ENCODE measurements at places on chromosomes 3 and 15. TPM values are rescaled to one million over a fixed set of nuclear protein-coding genes. Genes with fewer than 3 reads are reported as not detected.

Gene CDCP1
- 0.53 TPM for total RNA-seq

Gene PLCH1
- 0.08 TPM for total RNA-seq

Gene DUOXA1
- total RNA-seq, result not detected

Gene PRRT3
- 0.50 TPM for total RNA-seq

Gene VIPR1
- 27.0 TPM for total RNA-seq

Gene RAB43
- total RNA-seq, result 38.1 TPM

Gene THAP10
- total RNA-seq, result 0.93 TPM

Gene LRRFIP2
- total RNA-seq, result 34.7 TPM

Gene CTXND1
- total RNA-seq, result 4.5 TPM

- DNase-seq, result peak; percentile 86
These were observed 27.6 kb upstream of the TRPM1 start for GRCh38 chr15:31128919-31129768.

- DNase-seq, result peak; percentile 91
These were observed 25.0 kb downstream of the IRAK2 start for GRCh38 chr3:10189557-10190354.

- DNase-seq, result no peak
These were observed 69.1 kb upstream of the MAGI1 start for GRCh38 chr3:66107855-66108254.

GRCh38 chr3:53195602-53196574 lies 34.9 kb downstream of the PRKCD start:
- DNase-seq, result peak; percentile 61

GRCh38 chr3:142595951-142596725 lies at the start of gene PLS1:
TSS of gene PLS1 (plus strand) at chr3:142596393. CDS start at chr3:142664238, 67,845 bp downstream.
- DNase-seq, result peak; percentile 97

DNA sequence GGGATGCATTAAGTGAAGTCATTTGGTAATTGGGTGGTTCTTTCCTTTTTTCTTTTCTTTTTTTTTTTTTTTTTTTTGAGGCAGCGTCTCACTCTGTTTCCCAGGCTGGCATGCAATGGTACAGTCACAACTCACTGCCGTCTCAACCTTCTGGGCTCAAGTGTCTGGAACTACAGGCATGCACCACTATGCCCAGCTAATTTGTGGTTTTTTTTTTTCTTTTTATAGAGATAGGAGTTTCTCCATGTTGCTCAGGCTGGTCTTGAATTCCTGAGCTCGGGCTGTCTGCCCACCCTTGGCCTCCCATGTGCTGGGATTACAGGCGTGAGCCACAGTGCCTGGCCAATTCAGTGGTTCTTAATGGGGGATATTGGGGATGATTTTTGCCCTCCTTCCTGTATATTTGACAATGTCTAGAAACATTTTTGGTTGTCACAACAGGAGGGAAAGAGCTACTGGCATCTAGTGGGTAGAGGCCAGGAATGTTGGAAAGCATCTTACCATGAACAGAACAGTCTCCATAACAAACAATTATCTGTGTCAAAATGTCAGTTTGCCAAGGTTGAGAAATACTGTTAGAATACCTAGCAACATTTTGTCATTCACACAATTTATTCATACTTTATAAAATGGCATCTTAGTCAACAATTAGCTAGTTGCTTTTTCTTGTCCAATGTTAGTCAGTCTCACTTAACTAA lies 79.4 kb upstream of the CNTN3 start:
- DNase-seq, result no peak

GRCh38 chr3:15602146-15602536 lies 596 bp downstream of the BTD start:
- DNase-seq, result no peak

DNA sequence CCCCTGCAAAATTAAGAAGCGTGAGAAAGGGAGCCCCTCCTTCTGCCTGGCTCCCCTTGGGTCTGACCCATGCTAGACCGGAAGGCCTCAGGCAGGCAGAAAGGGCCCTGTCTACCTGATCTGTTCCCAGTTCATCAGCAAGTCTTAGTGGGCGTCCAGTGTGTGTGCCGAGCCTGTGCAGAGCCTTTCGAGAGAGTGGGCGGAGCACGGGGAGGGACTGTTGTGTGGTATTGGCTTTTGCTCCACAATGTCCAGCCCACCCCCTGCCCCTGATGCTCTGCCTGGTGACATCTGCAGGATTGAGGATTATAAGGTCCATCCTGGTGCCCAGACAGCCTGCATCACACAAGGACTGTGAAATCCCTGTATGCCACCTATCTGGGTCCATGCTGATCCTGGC lies 82.9 kb downstream of the CHDH start:
- no peak for DNase-seq

DNA sequence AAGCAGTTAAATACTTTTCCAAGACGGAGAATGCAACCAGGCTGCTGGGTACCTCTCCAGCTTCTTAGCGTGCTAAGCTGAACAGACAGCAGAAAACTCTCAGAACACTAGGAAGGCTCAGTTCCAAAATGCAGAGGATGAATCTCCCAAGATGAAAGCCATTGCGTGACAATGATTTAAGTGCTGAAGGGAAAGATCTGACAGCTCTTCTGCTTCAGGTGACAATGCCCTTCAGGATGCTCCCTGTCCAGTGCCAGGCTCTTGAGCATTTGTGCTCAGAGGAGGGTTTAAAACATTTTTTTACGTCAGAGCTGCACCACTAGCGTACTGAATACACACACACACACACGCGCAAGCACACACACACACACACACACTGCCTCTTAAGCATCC lies 26.3 kb downstream of the ARHGEF3 start:
- no peak for DNase-seq

DNA sequence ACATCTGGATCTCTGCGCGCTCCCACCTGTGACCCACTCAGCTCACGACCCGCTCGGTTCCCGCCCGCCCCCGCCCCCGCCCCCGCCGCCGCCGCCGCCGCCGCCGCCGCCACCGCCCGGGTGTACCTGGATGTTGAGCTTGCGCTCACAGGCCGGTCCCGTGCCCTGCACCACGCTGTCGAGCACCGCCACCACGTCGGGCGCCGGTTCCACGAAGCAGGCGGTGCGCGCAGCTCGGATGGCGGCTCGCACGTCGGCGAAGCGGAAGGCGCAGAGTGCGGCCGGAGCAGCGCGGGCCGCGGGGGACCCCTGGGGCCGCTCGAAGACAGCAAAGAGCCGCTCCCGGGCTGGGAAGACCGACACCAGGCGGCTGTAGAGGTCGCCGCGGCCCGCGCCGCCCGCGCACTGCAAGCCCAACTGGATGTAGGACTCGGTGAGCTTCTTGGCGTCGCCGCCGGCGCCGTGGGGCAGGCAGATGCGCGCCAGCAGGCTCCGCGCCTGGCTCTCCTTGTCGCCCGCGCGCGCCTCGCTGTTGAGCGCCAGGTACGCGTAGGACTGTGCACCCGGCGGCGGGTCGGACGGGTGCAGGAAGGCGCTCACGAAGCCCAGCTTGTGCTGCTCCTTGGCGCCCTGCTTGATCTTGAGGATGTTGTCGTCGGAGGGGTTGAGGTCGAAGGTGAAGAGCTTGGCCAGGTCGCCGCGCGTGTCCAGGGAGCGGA lies 1.1 kb downstream of the PLXND1 start:
- DNase-seq, result no peak

DNA sequence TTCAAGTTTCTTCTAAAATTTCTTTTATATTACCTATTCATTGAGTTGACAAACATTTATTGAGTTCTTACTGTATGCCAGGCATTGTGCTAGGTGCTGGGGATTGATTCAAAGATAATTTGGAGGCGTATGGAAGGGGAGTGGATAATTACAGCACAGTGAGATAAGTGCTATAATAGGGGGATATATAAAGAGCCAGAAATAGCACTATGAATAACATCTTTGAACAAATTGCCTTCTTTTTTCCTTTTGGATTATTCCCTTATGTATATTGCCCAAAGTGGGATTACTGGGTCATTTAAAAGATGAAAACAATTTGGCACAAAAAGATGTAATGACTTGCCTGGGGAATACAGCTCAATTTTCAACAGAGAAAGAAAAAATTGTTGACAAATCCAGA lies 64.6 kb downstream of the LPP start:
- no peak for DNase-seq

DNA sequence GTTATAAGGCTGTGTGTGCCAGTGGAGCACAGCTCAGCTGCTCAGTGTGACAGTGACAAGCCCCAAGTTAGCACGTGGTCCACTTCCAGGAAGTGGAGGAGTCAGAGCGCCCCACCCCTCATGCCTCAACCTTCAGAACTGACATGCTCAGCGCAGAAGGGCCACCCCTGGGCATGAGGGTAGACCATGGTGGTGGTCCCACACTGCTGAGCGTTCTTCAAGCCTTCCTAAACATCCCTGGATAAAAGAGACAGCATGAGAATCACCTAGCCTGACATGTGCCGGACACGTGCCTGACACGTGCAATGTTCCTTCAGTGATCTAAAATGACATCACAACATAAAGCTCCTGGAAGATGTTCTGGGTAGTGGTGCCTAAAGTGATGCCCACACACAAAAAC lies 16.8 kb downstream of the ATP10A start:
- no peak for DNase-seq

DNA sequence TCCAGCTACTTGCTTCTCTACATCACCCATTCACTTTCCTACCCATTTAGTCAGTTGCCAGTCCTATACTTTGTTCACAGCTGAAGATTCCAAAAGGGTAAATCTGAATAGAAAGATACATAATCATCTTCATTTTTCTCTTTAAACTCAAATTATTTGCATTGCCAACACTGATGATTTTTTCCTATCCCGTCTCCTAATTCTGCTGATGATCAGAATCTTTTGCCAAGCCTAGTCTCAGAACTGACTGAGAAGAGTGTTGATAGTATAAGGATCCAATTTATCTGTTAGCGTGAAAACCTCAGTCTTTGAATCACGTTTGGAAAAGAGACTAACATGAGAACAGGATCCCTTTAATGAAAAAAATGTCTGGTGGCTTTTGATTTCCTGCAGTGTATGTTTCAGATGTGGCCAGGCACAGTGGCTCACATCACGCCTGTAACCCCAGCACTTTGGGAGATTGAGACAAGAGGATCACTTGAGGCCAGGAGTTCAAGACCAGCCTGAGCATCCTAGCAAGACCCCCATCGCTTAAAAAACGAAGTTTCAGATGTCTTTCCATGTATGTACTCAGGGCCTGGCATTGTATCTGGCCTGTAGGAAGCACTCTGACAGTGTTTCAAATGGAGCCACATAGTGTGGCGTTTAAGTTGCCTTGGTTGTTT lies 169.4 kb downstream of the KLHL25 start:
- no peak for DNase-seq

- no peak for DNase-seq
These were observed 135.0 kb downstream of the GREM1 start for GRCh38 chr15:32852771-32853170.
